Myocyte (in vitro differentiated cells): ENCODE measurements at places on chromosomes 2 and 18. TPM values are rescaled to one million over a fixed set of nuclear protein-coding genes. Genes with fewer than 3 reads are reported as not detected.
A peak's percentile ranks its signal among the peaks of the same experiment; 100 is the strongest.

DNA sequence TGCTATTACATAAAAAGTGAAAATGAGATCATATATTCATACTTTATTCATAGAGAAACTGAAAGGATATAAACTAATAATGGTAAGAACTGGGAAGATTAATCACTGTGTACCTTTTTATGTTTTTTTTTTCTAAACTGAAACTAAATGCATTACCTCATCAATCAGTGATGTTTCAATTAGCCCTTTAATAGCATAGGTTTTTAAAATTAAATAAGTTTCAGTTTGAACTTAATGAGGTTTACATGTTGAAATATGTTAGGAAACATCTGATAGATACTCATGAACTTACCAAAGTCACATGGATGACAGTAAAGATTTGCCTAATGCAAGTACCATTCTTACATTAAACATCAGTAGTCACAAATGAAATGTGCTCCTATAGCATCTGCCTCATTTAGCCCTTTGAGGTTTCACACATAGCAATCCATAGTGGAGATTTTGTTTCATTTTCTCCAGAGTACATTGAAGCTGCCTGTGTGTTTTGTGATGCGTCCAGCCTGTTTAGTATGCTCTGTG, 8.9 kb downstream of the MAPRE2 start:
- no peak for DNase-seq

The MC5R gene
- 0.21 TPM in 1 of 2 replicates, not detected in the other for total RNA-seq

The METTL8 gene
- total RNA-seq = 30.7 and 34.0 TPM in 2 replicates

GRCh38 chr2:231263118-231263831, 64.8 kb downstream of the ARMC9 start:
- peak; percentile 26 for DNase-seq

The UGT1A3 gene
- total RNA-seq = not detected in 2 replicates

GRCh38 chr2:145431181-145431951, 911.4 kb upstream of the ZEB2 start:
- no peak for DNase-seq

- peak; percentile 9 for DNase-seq
Measured at GRCh38 chr2:54318821-54319220, 62.8 kb upstream of the TSPYL6 start.

The FKBP1B gene
- 2.0 and 2.4 TPM in 2 replicates for total RNA-seq

The SEPTIN10 gene
- total RNA-seq = 33.8 and 34.2 TPM in 2 replicates

GRCh38 chr2:26764078-26764887, at the start of gene SLC35F6:
Gene SLC35F6 (plus strand): TSS chr2:26764284. CDS start chr2:26764350, 66 bp downstream.
- DNase-seq = peak; percentile 85

The EGR4 gene
- total RNA-seq = not detected in 2 replicates

- no peak for DNase-seq
Measured at GRCh38 chr2:77363277-77363676, 158.9 kb downstream of the LRRTM4 start.

DNA sequence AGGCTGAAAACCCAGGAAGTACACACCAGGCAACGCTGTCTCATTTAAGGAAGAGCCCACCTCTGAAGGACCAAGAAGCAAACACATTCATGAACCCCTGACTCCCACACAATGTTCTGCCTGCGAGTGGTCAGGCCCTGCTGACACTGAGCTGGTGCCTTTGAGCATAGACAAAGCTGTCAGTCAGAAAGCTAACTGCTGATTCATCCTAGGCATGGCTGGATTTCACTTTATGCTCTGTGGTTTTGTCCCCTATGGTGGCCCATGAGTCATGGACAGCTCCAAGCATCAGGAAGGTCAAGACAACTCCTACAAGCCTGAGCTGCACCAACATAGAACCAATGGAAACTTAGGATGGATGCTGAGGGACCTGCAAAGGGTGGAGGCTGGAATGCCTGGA, 78.9 kb downstream of the UXS1 start:
- peak; percentile 88 for DNase-seq

DNA sequence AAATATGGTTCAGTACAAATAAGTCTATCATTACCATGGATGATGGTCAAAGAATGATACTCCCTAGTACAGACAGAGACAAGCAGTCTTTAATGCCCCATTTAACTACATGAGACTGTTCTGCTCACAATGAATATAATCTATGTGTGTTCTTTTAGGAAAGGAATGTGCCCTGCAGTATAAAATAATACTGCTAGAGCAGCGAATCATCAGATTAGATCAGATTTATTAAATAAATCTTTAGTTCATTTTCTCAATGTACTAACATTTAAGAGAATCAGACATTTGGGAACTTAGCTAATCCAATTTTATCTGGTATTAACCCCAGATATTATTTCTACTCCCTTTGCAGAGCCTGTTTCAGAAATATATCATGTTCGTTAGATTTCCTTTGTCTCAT, 272.0 kb upstream of the GCFC2 start:
- no peak for DNase-seq

- no peak for DNase-seq
Measured at GRCh38 chr18:57624988-57625387, 3.4 kb upstream of the NARS1 start.

The PCGF1 gene
- total RNA-seq = 31.3 and 33.9 TPM in 2 replicates

DNA sequence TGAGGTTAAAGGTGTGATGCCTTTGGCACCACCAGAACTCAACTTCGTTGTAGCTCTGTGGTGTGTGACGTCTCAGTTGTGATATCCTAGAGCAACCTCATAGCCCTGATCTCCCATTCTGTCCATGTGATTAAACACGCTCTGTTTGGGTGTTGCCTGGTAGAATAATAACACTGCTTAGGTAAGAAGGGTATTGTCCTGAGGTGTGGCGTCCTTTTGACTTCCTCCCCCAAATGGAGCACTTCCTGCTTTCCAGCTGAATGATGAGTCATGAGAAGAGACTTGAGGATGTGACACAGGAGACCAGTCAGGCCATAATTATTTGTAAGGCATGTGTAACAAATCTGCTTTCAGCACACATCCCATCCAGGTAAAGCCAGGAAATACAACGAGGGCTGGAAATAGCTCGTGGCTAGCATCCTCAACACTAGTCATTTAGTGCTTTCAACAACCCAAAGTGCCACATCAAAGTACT, 100.7 kb downstream of the RAPGEF4 start:
- DNase-seq = no peak

DNA sequence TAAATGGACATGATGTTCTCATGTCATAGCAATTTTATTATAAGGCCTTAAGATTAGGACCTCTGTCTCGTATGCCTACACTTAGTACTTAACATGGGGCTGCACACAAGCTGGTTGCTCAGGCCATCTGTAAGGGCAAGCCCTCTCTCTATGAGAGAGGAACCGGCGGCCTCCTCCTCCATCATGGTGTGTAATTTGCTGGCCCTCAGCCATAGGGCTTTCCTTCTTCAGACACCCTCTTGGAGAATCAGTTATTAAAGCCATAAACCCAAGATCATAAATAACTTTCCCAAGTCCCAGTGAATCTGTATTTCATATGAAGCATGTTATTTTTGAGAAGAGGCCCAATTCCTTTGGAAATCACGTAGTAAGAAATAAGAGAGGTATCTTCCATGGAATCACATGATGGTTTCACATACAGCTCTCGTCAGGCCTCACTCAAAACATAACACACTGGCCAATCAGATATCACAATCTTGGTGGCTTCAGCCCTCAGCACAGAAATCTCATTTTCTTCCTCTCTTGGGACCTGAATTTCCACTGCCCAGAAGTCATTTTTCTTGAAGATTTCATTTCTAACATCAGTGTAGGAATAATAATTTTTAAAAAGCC, 92.6 kb downstream of the RDH14 start:
- no peak for DNase-seq

The CSRNP3 gene
- 1.0 and 3.3 TPM in 2 replicates for total RNA-seq

DNA sequence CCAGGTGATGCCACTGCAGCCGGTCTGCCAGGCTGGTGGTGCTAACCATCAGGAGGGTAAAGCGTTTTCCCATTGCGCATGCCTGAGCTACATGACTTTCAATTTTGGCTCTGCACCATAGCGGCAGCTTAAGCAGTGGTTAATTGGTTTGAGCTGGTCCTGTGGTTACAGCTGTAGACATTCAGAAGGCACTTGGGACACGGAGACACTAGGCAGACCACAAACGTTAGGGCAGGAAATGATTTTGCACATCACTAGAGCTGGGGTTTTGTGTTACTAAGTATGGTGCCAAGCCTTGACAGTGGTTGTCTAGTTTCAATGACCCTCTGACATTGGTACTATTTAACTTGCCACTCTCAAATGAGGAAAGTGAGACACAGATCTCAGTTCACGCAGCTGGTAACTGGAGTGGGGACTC, 28.9 kb upstream of the CNOT11 start:
- DNase-seq = peak; percentile 93

The AQP12B gene
- total RNA-seq = not detected in 2 replicates

DNA sequence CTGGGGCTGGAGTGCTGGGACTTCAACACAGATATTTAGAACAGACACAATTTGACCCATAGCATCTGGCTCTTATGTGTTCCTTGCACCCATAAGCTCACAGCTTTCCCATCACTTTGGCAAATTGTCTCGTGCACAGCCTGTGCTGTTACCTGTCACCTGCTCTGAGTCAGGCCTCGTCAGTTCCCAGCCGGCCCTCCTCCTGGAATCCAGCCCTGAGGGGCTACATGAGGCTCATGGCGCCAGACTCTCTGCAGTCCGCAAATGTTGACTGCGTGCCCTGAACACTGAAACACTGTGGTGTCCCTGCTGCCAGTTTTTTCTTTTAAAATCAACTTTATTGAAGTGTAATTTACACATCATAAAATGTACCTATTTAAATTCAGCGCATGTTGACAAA, 65.4 kb upstream of the BZW1 start:
- no peak for DNase-seq

GRCh38 chr2:143435131-143435530, 305.9 kb downstream of the ARHGAP15 start:
- DNase-seq = no peak

- DNase-seq = peak; percentile 66
Measured at GRCh38 chr2:185291035-185291647, 447.5 kb upstream of the FSIP2 start.

DNA sequence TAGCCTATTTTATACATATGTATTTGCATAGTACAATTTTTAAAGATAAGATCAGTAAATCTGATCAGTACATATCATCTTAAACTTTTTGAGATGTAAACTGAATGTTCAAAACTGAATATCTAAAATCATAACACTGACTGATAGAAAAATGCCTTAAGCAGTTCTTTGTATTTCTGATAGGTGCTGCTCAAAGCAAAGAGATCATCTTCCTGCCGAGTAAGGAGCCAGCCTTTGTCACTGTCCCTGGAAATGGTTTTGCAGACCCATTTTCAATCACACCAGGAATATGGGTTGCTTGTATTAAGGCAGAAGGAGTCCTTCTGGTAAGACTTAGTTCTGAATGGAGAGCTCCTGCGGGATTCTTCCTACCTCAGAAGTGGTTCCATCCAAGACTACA, 135.0 kb downstream of the LAMA3 start:
- peak; percentile 14 for DNase-seq

The TTL gene
- total RNA-seq = 49.0 and 79.6 TPM in 2 replicates

- no peak for DNase-seq
Measured at GRCh38 chr2:177289824-177290628, 25.5 kb upstream of the NFE2L2 start.

The LGALSL gene
- total RNA-seq = 0.57 and 2.0 TPM in 2 replicates
